ENCODE measurements at places on chromosomes 2 and 18. TPM values are rescaled to one million over a fixed set of nuclear protein-coding genes. Genes with fewer than 3 reads are reported as not detected.

Gene OTOS
- total RNA-seq: not detected

DNA sequence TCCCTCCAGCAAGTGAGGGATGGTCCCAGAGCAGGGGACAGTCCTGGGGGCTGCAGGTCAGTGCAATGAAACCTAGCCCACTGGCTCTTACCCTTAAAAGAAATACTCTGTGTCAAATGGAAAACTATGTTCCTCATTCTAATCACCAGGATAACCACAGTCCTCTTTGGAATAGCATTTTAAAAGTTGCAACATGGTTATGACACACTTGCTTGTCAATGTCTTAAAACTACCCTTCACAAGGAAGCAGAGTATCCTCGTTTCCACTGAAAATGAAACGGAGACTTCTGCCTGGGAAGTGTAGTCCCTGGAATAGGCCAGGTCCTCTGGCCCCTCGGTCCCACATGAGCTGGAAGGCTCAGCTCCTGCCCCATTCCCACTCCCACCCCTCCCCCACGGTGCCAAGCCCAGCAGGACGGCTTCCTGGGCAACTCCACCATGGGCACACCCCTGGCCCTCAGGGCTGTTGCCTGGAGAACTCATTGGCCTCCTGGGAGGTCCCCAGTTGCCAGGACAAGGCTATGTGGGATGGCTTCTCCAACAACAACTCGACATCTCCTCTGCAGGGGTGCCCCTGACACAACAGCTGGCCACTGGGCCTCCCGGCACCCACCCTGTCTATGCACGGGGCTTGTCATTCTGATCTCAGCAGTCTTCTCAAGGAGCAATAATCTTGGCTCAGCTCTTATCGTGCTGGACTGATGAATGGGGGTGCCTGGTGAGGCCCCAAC, 38.3 kb upstream of the ST3GAL5 start:
- no peak overlapping the region for H3K4me3 ChIP-seq
- H3K36me3 ChIP-seq: no peaks in the 10 kb centered on the region
- peaks cover 58% of the 10 kb centered on the region for H3K4me1 ChIP-seq
- DNase-seq: no peak
- H3K27ac ChIP-seq: no peak overlapping the region

DNA sequence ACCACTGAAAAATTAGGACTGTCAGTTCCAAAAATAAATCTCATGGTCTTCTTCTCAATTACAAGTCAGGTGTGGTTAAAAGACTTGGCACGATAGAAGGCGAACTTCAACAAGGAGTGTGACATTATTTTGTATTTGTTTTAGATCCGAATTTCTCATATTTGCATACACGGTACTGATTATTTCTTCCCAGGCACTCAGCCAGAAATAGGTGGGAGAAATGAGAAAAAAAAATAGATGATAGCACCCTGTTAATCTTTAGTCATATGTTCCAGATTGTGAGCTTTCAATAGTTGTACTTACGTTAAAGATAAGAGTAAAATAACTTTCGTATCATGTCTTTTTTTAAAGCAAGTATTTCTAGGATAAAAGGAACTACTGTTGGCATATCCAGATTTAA, 106.1 kb downstream of the DTNA start:
- DNase-seq: no peak
- no peak overlapping the region for H3K4me3 ChIP-seq
- H3K36me3 ChIP-seq: no peaks in the 10 kb centered on the region
- no peak overlapping the region for H3K27ac ChIP-seq
- H3K4me1 ChIP-seq: no peaks in the 10 kb centered on the region
- H3K27me3 ChIP-seq: no peaks in the 10 kb centered on the region

DNA sequence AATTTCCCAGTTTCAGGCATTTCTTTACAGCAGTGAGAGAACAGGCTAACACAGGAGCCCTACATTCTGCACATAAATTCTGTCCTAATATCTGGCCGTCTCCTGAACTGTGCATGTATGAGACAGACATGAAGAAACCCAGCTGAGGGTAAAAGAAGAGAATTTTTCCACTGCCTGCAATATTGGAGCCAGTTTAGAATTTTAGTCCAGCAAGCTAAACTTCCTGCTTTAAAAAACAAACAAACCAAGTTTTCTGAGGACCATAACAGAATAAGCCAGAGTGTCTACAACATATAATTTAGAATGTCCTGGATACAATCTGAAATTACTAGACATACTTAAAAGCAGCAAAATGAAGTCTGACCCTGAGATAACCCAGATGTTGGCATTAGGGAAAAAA, 215.1 kb upstream of the KLHL29 start:
- H3K27me3 ChIP-seq: no peaks in the 10 kb centered on the region
- H3K4me1 ChIP-seq: no peaks in the 10 kb centered on the region
- H3K27ac ChIP-seq: no peak overlapping the region
- H3K4me3 ChIP-seq: no peak overlapping the region
- H3K36me3 ChIP-seq: no peaks in the 10 kb centered on the region
- no peak for DNase-seq
